ENCODE measurements at places on chromosomes 5 and 9.

DNA sequence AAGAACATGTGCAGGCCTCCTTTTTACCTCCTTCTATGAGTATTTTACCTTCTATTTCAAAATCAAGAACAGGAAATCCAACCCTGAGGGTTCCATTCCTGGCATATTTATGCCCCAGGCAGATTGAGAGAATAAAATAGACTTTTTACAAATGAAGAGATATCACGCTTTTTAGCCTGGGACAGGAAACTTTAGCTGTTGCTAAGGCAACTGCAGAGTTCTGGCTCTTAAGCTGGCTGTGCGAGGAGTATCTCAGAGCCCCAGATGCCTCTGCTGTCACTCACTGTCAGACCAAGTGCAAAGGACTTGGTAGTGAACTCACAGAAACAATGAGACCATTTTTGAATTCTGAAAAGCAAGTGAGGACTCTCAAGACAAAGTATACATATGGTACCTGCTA is 69.5 kb upstream of the HSPB3 start:
- no peak for DNase-seq

DNA sequence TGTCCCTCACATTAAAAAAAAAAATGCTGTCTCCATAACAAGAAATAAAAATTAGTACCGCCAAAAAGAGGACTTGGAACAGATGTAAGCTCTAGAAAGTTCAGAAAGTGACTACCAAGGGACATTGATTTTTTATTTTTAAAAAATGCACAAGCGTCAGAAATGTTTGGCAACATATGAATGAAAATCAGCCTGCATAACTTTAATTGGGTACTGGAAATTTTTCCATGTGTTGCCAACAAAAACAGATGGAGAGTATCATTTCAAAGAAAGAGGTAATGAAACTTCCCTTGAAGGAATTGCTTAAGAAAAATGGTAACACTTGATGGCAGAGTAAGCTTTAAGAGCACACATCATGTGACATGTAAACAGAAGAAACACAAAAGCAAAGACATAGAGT is 47.2 kb downstream of the OR2K2 start:
- no peak for DNase-seq

GRCh38 chr9:96661711-96662110 is 6.6 kb upstream of the PRXL2C start:
- no peak for DNase-seq

- no peak for DNase-seq
Measured at GRCh38 chr5:12095808-12096281, 191.6 kb upstream of the CTNND2 start.

DNA sequence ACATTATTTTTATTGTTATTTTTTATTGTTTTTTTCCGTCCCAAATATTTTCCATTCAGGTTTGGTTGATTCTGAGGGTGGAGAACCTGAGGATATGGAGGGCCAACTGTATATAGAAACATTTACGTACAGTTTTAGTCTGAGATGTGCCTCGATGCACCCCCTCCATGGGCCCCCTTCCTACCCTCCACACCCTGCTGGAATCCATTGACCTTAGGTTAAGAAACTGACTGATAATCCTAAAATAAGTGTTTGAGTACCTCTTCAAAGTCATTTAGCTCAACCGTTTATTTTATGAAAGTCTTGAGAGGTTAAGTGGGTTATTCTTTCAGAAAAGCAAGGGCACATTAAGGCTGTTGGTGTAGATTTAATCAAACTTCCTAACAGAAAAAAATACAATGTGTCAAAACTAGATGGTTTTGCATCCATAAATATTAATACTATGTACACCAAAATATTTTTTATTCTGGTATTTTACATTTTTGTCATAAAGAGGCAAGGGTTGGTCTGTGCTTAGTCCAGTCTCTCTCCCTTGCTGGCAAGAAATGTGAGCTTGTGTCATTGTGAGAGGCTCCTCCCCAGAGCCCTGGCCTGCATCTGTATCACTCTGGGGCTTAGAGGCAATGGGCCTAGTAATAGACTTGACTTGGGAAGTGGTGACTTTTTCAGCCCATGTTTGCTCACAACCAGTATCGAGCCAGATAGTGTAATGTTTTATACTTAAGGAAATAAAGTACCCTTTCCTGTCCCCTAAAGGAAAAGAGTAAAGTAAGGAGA is 15.7 kb downstream of the MTRR start:
- DNase-seq, result peak; percentile 59

DNA sequence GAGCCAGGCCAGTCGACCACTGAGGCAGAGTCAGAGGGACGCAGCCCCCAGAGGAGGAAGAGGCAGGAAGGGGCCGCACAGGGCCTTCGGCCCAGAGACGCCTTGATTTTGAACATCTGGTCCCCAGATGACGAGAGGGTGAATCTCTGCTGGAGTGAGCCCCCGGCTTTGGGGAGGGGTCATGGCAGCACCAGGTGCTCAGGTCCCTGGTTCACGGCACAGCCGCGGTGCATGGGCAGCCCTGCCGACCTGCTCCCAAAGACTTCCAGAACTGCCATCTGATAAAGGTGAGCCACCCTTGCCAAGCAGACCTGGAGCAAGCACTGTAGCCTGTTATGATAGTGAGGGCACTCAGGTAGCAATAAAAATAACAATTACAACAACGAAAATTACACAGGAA is 29.8 kb downstream of the LPCAT1 start:
- no peak for DNase-seq

- DNase-seq, result peak; percentile 60
Measured at GRCh38 chr5:170183816-170184687, 48.7 kb upstream of the C5orf58 start.

DNA sequence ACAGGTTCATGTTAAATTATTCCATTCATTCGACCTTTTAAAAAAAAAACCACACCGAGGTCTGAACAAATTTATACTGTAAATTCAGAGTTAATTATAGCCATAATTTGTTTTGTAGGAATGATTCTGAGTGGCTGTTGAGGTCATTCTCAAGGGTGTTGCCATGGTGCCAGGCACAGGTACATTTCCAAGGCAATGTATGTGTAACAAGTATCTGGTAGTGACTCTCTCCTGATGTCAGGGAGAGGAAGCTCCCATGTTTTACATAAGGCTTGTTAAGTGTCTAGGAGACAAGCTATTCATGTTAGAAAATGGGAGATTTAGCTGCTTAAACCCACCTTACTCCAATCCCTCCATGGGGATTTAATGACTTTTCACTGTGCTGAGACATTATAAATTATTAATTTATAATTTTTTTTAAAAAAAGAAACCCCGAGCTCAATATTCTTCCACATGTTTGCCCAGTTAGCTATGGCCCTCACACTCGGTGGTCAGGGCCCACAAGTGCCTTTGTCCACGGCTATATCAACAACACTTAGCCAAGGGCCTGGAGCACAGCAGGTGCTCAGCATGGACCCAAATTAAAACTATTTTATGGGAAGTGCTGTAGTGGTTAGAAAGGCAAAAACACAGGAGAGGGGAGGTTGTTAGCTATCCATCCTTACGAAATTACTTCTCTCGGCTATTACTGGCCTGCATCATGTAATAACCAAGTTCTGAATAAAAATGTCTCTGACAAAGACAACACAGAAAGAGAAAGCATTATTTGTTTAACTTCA is 154.6 kb upstream of the GNA14 start:
- DNase-seq, result no peak

DNA sequence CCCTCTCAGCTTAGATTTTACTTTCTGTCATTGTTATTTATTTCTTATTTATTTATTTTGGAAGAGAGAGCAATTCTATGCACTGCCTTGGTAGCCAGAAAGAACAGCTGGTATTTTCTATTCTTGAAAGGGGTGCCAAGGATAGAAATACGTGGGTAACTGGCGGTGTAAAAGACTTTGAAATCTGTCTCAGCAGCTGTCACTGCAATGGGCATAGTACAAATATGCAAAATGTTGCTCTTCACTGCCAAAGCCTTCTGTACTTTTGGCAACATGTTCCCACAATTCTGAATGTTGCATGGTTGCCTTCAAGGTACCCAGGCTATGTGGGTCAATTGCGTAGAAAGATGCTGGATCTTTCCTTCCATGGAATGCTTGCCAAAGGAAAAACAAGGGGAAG is 230.2 kb upstream of the EDIL3 start:
- DNase-seq, result no peak

All from midbrain (tissue), 1 donor.